ENCODE measurements at places on chromosomes 16 and 17.

DNA sequence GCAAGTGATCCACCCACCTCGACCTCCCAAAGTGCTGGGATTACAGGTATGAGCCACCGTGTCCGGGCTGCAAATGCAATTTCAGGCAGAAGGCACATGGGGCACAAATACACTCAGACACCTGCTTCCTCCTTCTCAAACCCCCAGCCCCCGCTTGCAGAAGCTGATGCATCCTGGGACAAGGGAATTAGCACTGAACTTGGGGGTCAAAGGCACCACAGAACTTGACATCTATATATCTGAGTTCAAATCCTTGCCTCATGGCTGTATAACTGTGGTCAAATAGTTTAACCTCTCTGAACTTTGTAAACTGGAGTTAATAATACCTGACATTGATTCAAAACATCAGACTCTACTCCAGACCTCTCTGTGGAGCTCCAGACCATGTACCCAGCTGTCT, 4.1 kb upstream of the ARL5C start:
- DNase-seq = no peak

DNA sequence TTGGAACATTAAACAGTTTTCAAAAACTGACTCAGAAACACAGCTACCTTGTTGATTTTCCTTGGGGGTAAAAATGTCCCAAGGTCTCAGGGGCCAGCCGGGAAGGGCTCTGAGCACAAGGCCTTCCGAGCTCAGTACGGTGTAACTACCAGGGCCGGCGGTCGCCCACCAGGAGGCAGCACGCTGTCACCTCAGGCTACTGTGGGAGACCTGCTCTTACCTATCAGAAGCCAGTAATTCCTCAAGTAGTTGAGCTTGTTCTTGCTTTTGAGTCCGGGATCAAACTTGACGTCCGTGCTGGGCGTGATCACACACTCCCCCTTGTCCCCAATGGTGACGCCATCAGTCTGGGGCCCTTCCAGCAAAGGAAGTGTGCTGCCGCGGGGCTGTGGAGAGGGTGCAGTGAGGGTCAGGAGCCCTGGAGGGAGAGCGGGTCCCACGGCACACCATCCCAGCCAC, 43.4 kb upstream of the ICAM2 start:
- peak; percentile 60 for DNase-seq

DNA sequence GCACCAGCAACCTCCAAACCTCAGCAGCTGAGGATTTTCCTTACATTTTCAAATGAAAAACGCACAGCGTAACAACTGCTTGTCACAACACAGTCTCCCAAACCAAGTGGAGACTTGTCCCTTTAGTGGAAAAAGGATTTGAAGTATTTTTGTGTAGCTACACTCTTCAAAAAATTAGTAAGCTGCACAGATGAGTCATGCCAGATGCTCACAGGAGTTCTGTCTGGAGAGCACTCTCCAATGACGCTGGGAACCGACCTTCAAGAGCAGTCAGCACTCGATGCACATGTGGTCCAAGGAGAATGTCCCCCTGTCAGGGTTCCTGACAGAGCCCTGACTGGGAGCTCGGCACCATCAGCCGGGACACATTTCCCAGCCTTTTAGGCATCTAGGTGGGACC, 39.8 kb downstream of the MAP1LC3B start:
- DNase-seq = no peak

GRCh38 chr16:54750249-54750648, 180.4 kb upstream of the IRX5 start:
- DNase-seq = no peak

DNA sequence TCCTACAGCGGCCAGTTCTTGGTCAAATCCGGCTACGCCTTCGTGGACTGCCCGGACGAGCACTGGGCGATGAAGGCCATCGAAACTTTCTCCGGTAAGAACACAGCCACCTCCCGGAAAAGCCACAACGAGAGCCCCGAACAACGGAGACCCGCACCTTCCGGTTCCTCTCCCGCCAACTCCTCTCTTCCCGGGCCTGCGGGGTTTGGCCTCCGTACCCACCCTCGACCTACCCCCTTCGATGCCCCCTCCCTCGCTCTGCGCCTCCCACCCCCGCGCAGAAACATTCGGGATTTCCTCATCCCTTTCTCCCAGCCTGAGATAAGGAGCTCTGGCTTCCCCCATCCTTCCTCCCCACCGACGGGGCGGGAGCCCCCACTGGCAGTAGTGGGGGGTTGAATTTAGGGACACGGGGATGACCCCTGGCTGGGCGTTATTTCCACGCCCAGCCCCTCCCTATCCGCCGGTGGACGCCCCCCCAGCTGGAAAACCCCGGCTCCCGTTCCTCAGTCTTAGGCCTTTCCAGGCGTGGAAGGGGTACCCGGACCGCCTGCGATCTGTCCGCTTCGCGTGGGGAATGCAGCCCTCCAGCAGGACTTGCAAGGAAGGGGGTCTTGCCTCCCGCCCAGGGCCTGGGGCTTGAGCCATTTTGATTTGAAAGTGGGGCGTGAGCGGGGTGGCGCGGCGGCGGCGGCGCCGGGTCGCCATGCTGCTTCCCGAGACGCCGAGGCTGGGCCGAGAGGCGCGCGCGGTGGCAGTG, 822 bp downstream of the IGF2BP1 start:
- DNase-seq = peak; percentile 41

- DNase-seq = no peak
These were observed 1.2 kb upstream of the TAOK2 start for GRCh38 chr16:29972500-29972899.

DNA sequence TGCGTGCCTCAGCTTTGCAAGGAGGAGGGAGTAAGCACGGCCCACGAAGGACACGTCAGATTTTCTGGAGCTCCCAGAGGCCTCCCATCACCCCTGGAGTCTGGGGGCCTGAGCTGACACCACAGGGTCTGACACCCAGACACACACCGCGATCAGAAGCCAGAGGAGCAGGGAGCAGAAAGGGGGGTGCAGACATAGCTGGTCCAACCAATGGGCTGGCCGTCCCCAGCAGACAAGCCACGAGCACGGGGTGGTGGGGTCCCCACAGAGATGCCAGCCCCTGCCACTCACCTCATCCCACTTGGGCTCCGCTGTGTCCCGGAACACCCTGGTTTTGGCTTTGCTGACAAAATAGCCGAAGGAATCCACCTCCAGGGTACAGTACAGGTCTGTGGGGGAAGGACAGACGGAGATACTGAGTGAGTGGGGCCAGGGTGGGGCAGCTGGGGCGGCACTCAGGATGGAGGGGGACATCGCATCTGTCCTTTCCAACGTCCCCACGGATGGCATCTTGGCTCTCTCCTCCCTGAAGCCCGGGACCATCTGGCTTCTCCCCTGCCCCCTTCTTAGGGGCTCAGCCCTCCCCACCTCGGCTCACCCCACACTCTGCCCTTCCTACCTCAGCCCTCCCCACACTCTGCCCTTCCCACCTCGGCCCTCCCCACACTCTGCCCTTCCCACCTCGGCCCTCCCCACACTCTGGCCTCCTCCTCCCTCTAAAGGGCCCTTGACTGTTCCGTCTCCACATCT, 53.5 kb downstream of the TIMM22 start:
- no peak for DNase-seq

DNA sequence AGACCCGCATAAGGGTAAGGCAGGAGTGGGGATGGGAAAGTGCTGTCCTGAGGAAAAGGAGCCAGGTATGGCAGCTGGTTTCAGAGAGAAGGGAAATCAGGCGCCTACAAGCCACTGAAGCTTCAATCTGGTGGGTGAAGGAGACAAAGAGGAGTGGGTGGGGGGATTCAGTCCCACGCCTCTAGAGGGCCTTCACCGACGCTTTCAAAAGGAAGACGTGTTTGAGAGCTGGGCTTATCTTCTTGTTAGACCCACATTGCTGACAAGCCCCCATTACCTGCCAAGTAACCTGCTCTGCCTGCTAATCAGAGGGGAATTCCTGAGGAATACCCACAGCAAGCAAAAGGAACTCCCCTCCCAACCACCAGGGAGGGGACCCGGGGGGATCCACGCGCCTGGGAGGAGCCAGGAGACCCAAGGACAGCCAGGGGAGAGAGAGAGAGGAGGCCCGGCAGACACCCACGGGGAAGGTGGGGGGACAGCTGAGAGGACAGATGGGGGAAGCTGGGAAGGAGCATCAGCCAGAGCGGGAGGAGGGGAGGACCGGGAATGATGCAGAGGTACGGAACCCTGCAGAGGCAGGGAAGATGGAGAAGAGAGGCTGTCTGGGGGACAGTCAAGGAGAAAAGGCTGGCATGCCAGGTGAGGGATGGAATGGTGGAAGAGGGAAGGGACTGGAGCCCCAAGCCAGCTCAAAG, 1.0 kb downstream of the MTMR4 start:
- DNase-seq = no peak

- DNase-seq = no peak
These were observed 12.0 kb downstream of the CHST6 start for GRCh38 chr16:75483222-75483621.

Measured in NCI-H510A (cell line).